ENCODE measurements at places on chromosomes 5 and 9. TPM values are rescaled to one million over a fixed set of nuclear protein-coding genes. Genes with fewer than 3 reads are reported as not detected.

Gene CNTNAP3B
- not detected for polyA plus RNA-seq

Gene ZNF79
- 4.6 TPM for polyA plus RNA-seq

Gene STPG3
- polyA plus RNA-seq, result not detected

Gene LPAR1
- 9.4 TPM for polyA plus RNA-seq

Gene ALDH7A1
- 44.5 TPM for polyA plus RNA-seq

Gene POU5F2
- 0.02 TPM for polyA plus RNA-seq

All from SK-N-SH (cell line).